Esophagus (tissue), 2 donors: ENCODE measurements at places on chromosomes 2 and 18. TPM values are rescaled to one million over a fixed set of nuclear protein-coding genes. Genes with fewer than 3 reads are reported as not detected.

Gene FIGN
- polyA plus RNA-seq = 0.21 TPM

Gene FBXO36
- 1.3 TPM for polyA plus RNA-seq

Gene KLHL14
- 0.09 TPM for polyA plus RNA-seq

Gene STRN
- polyA plus RNA-seq = 9.2 TPM

Gene TCF23
- polyA plus RNA-seq = not detected

Gene PFN4
- 0.55 TPM for polyA plus RNA-seq

Gene MYCN
- 0.49 TPM for polyA plus RNA-seq

Gene ANKRD53
- polyA plus RNA-seq = 1.0 TPM

Gene UGT1A8
- 2.8 TPM for polyA plus RNA-seq
